ENCODE measurements at places on chromosomes 5 and 9.

GRCh38 chr9:22050924-22051323 lies 41.8 kb upstream of the CDKN2B start:
- no peak for DNase-seq

GRCh38 chr5:127206320-127207113 lies 84.1 kb upstream of the MEGF10 start:
- no peak for DNase-seq

GRCh38 chr5:123220621-123221146 lies 131.6 kb downstream of the PRDM6 start:
- DNase-seq: no peak

DNA sequence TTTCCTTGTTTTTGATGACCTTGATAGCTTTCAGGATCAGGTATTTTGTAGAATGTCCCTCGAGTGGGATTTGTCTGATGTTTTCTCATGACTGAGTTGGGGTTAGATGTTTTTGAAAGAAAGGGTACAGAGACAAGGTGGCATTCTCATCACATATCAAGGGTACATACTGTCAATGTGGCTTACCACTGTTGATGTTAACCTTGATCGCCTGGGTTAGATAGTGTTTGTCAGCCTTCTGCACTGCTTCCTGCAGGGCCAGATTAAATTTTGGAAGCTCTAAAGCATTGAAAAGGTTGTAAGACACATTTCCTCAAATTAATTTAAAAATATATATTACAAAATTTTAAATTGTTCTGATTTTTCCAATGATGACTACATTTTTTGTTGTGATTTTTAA lies 287.4 kb upstream of the ACTBL2 start:
- DNase-seq: no peak

- no peak for DNase-seq
Observed at GRCh38 chr9:68951879-68952659, 61.8 kb downstream of the PRKACG start.

DNA sequence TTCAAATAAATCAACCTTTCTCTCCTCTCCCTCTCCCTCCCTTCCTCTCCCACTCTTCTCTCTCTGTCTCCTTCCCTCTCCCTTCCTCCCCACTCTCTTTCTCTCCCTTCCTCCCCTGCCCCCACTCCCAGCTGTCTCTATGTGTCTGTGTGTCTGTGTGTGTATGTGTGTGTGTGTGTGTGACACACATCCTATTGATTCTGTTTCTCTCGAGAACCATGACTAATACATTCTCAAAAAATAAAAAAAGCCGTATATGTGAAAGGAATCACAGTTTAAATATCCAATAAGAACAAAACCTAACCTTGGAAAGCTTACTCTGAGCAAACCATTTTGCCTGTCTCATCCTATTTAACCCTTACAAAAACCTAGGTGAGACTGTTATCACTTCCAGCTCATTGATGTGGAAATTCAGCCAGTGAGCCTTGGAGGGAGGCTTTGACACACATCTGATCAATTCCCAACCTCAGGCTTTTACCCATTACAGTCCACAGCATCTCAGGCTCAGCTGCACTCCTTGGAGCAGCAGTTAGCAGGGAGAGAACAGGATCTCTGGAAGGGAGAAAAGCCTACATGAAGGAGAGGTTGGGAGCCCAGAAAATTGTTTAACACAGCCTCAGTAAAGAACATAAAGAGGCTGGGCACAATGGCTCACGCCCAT lies 8.3 kb downstream of the HSD17B3 start:
- DNase-seq: no peak

- no peak for DNase-seq
Observed at GRCh38 chr5:40781843-40782409, 16.2 kb downstream of the PRKAA1 start.

DNA sequence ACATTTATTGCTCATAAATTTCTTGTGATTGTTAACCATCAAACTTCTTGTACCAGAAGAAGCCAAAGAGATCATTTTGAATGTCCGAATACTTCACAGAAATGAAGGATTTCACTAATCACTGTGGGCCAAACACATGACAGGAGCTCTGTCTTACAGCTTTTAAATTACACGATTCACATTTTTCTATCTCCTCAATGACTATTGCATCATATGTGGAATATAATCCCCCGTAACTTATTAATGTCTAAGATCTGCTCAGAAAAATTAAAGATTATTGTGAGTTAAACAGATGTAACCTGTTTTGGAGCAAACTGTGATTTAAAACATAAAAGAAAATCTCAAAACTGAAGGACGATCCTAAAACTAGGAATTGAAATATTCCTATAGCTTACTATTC lies 645.2 kb upstream of the COX7C start:
- DNase-seq: no peak

- DNase-seq: no peak
Observed at GRCh38 chr5:59874675-59875074, 18.9 kb downstream of the PDE4D start.

DNA sequence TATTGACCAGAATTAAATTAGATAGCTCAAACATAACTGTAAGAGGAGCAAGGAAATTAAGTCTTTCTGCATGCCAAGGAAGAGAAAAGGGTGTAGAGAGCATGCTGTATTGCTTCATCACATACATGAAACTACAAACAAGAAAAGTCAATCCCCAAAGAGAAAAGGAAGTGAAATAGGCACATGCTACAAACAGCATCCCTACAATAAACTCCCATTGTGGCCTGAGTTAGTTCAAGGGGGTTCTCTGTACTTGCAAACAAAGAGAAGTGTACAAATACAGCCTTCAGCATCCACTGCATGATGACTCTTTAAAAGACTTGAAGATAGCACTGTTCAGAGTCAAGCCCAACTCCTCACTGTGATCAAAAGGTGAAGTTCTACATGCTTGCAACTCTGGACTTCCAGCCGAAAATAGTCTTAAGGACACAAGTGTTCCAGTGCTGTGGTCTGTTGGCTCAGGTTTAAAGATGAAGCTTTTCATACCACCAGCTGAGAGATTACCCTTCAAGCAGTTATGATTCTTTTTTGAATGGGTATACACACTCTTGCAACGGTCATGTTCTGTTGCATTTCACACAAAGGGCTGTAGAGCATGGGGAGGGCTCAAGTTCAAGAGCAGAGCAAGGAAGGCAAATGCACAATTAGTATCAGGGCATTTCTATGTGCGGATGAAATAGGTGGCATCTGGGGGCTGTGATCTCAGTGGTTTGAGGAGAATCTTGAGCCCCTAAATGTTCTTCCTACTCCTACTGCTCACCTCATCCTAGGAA lies 534.5 kb downstream of the EBF1 start:
- DNase-seq: no peak

DNA sequence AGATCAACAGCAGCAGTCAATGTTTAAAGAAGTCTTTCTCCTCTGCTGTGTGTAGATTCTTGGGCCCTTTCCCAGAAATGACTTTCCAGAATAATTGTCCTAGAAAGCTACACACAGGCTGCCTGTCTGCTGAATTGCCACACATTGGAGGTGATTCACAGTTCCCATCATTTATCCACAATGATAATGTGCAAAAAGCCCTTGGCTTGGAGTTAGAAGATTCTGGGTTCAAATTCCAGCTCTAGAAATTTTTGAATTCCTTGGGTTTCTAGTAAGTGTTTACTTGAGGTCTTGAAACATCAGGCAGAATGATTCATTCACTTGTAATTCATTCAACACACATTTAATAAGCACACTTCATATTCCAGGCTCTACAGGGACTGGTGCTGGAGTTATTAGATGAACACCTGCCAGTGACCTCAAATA lies 28.6 kb upstream of the EPB41L4B start:
- no peak for DNase-seq

GRCh38 chr5:78615697-78616096 lies 32.9 kb downstream of the LHFPL2 start:
- DNase-seq: no peak

- DNase-seq: no peak
Observed at GRCh38 chr5:128684961-128685360, 146.9 kb upstream of the FBN2 start.

DNA sequence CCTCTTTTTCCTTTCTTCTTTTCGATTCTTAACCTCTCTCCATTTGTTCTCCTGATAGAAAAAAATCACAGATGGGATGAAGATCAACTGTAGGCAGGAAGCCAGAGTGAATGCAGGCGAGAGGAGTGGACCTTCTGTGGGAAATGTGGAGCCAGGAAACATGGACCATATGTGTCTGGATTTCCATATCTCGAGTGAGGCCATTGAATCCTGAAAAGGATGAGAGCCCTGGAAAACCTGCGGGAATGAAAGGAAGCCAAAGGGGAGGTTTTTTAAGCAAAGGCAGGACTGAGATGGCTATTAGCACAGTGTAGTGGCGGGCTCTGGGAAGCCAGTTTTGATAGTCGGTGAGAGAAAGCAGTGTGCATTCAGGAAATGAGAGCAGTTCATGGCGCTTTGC lies 139.5 kb upstream of the C9orf72 start:
- no peak for DNase-seq

- DNase-seq: no peak
Observed at GRCh38 chr5:172213126-172213525, 19.2 kb downstream of the EFCAB9 start.

GRCh38 chr5:10063997-10064396 lies 185.7 kb downstream of the ATPSCKMT start:
- no peak for DNase-seq

- DNase-seq: no peak
Observed at GRCh38 chr9:27540502-27540901, 10.9 kb upstream of the MOB3B start.

DNA sequence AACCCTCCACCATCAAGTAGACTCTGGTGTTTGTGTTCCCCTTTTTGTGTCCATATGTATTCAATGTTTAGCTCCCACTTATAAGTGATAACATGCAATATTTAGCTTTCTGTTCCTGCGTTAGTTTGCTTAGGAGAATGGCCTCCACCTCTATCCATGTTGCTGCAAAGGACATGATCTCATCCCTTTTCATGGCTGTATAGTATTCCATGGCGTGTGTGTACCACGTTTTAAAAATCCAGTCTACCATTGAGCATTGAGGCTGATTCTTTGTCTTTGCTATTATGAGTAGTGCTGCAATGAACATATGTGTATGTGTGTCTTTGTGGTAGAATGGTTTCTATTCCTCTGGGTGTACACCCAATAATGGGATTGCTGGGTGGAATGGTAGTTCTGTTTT lies 140.1 kb downstream of the BASP1 start:
- no peak for DNase-seq

- no peak for DNase-seq
Observed at GRCh38 chr5:96664669-96665068, 2.5 kb downstream of the CAST start.

GRCh38 chr5:177980743-177981151 lies 15.3 kb downstream of the PROP1 start:
- no peak for DNase-seq

GRCh38 chr5:159971931-159972461 lies 36.9 kb upstream of the TTC1 start:
- DNase-seq: no peak

- no peak for DNase-seq
Observed at GRCh38 chr9:38671372-38671731, 48.6 kb downstream of the FAM240B start.

Data from GM12891 (cell line).